ENCODE measurements at places on chromosomes 7 and 10.

GRCh38 chr10:8721650-8722049 is 667.2 kb downstream of the GATA3 start:
- DNase-seq, result no peak

DNA sequence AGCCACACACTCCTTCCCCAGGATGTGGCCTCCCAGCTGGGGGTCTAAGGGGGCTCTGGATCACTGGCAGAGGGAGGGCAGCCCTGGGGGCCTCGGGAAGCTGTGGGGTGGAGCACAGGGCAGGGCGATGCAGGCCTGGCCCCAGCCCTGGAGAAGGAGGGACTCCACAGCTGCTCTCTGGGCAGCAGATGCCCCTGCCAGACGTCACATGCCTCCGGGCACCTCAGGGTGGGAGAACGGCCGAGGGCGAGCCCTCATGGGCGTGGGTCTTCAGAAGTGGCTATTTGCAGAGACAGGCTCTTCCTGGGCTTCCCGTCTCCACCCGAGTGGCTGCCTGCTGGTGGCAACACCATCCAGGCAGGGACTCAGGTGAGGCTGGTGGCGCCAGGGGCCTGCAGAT is 16.0 kb upstream of the ADGRA1 start:
- DNase-seq, result no peak

- no peak for DNase-seq
Observed at GRCh38 chr10:77139252-77140160, 498.1 kb downstream of the KCNMA1 start.

DNA sequence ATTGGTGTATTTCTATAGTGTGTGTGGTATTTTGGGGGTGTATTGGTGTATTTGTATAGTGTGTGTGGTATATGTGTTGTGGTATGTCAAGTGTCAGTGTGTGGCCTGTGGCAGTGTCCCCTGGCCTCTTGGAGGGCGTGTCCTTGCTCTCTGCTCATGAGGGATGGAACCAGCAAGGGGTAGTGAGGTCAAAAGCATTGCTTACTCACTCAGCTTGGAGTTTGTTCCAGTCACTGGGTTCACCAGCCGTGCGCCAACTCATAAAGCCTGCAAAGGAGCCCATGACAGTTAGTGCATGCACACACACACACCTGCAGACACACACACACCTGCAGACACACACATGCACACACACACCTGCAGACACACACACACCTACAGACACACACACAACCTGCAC is 4.3 kb upstream of the TRPV6 start:
- no peak for DNase-seq

- no peak for DNase-seq
Observed at GRCh38 chr10:7541137-7542087, 125.4 kb downstream of the ITIH5 start.

DNA sequence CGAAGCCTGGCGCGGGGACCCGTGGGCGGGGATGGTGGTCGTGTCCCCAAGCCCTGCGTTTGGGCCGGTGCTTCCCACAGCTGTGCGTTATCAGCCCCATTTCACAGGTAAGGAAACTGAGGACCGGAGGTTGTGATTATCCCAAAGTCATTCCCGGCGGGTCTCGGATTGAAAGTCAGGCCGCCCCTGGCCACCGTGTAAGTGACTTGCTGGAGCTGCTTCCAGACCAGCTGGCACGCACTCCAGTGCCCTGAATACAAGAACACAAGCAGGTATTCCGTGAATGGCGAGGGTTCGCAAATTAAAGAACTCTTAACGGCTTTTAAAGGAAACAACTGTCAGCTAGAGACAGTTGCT is 675 bp upstream of the ATE1 start:
- no peak for DNase-seq

- DNase-seq, result no peak
Observed at GRCh38 chr10:6046773-6047611, 15.2 kb downstream of the IL2RA start.

Data from effector CD8-positive, alpha-beta T cell (primary cell).